Left lobe of liver (tissue), 2 donors: ENCODE measurements at places on chromosomes 7 and 10. TPM values are rescaled to one million over a fixed set of nuclear protein-coding genes. Genes with fewer than 3 reads are reported as not detected.

DNA sequence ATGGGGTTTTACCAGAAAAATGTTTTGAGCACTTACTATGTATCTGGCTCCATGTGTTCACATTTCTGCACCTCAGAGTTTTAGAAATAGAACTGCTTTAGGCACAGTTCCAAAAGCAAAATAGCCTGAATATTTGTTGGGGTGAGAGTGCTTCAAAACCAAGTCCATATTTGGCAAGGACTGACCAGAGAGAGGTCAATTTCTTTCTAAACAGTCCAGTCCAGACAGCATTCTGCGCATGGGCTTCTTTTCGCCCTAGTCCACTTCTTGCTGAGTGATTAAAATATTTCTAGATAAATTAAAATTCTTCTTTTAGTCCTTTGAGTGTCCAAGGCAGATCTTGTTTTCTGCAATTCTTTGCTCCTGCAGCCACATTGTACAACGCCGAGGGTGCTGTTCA lies 427.0 kb downstream of the PHTF2 start:
- DNase-seq = no peak

DNA sequence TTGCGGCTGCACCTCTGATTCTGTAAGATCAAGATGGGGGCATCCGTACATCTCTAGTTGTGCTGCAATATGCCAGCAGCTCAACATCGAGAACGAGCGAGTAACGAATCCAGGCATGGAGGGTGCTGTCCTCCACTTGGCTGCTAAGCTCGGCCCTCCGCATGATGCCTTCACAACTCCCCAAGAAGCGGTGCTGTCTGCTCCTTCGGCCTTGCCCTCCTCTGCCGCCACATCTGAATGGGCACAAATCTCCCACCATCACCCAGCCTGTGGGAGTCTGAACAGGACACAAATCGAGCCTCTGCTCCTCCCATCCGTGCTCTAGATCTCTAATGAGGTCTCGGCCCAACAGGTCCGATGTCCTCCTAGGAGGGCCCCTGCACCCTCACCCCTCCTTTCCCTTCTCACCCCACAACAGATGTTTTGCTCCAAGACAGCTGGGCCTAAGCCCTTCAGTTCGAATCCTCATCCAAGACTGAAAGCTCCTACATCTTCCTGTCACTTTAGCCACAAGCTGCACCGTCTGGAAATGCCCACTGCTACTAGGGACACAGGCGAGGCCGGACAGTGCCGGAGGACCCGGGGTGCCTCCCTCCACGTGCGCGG lies 86.7 kb downstream of the ZNF33B start:
- no peak for DNase-seq

GRCh38 chr10:79602953-79603352 lies 7.8 kb upstream of the SFTPA1 start:
- DNase-seq = no peak

DNA sequence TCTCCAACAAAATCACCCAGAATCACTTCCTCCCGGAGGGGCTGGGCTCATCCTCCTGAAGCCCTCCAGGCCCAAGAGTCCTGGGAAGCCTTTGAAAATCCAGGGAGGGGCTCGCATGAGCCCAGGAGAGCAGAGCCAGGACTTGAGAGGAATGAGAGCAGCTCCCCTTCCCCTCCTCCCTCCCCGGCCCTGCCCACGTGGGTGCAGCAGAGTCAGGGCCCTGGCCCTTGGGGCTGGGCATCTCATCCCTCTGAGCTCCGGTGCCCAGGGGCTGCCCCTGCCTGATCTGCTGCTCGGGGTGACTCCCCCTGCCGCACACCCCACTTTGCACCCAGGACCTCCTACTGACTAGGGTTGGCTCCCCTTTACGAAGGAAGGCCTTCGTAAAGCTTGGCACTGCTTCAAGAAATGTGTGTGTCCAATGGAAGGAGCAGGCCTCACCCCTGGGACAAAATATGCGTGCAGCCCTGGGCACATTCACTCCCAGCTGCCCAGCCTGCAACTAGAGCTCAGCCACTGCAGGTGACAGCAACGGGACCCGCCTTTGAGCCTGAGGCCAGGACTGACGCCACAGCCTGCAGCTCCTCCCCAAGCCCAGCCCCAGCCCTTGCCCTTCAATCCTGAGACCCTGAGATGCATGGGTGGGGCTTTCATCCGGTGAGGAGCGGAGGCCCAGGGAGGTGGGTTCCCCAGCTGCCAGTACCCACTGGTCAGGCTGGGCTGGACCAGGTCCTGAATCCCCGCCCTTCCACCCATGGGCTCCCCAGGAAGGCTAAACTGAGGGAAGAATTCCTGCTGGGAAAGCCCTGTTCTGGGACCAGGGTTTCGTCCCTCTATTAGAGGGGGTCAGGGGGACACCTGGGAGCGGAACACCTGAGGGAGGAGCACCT lies 21.8 kb downstream of the PWWP2B start:
- DNase-seq = no peak

DNA sequence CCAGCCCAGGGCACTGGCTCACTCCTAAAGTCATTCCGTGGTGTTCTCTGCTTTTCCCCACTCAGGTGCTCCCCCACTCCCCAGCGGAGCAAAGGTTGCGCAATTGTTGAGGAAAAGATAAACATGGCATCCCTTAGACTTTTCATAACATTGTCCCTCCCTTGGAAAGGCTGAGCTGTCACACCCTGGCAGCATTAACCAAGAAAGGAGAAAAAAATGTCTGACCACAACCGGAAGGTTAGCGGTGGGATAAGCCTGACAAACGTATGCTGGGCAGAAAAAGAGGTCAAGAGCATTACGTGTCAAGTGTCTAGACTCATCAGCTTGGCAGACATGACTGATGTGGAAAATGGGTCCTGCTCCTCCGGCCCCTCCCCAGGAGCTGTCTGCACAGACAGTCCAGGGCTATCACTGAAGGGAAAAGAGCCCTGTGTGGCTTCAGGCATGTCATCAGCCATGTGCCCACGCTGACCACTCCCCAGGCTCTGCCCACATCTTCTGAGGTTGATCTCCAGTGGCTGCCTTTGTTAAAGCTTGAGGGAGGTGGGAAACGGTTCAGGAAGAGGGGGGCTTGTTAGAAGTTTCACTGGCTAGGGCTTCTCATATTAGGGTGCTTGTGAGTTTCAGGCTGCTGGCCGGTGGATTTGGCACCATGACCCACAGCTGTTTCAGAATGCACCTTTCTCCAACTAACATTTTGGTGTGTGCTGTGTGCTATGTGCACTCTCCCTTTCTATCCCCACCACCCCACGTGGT lies 30.1 kb downstream of the BTBD16 start:
- DNase-seq = no peak

GRCh38 chr10:33005322-33006301 lies 47.6 kb upstream of the ITGB1 start:
- peak; percentile 83 for DNase-seq

GRCh38 chr10:22679608-22680007 lies 34.8 kb downstream of the PIP4K2A start:
- no peak for DNase-seq

GRCh38 chr10:1567742-1568495 lies 169.4 kb downstream of the ADARB2 start:
- DNase-seq = no peak

DNA sequence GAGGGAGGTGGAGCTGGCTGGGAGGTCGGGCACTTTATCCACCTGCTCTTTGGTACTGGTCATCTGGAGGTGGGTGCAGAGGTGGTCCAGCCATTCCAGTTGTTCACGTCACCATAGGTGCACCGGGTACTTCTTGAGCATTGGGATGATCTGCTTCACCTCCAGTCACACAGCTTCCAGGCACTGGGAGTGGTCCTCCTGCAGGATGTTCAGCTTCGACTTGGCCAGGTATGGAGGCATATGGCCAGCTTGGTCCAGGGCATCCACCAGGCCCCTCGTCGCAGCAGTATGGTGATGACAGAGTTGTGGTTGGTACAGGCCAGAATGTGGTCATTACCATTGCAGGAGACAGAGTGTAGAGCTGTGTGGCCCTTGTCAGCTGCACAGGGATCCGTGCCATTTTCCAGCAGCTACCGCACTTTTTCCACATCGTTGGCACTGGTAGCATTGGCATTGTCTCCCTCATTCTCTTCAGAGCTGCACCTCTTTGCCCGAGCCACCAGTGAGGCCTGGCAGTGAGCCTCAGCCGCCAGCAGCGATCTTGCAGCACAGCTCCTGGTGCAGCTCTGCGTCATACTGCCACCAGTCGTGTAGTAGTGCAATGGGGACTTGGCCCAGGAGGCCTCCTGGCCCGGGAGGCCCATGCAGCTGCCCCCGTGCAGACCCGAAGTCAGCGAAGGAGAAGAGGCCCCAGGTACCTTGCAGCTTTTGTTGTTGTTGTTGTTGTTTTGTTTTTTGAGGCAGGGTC lies 150.9 kb downstream of the ZNF22 start:
- no peak for DNase-seq

DNA sequence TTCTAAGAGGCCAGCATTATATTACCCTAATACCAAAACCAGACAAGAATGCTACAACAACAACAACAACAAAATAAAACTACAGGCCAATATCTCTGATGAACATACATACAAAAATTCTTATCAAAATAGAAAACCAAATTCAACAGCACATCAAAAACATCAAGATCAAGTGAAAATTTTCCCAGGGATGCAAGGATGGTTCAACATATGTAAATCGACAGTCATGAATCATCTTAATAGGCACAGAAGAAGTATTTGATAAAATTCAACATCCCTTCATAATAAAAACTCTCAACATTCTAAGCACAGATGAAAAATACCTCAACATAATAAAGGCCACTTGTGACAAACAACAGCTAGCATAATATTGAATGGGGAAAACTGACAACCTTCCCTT lies 75.3 kb downstream of the JMJD1C start:
- DNase-seq = no peak

DNA sequence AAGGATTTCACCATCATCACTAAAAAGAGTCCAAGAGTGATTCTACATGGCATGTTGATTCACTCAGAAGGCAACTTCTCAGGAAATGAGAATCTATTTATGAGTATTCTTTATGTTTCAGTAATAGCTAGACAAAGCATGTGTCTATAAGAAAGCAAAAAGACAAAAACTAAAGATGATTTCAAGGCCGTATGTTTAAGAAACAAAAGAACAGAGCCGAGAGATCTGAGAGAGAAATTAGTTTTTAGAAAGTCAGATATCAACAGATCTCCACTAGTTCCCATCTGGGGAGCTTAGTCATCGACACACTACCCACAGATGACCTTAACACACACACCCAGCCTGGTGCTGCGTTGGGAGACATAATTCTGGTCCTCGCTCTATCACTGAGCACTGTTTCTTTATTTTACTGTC lies 21.0 kb downstream of the PIP4K2A start:
- no peak for DNase-seq

DNA sequence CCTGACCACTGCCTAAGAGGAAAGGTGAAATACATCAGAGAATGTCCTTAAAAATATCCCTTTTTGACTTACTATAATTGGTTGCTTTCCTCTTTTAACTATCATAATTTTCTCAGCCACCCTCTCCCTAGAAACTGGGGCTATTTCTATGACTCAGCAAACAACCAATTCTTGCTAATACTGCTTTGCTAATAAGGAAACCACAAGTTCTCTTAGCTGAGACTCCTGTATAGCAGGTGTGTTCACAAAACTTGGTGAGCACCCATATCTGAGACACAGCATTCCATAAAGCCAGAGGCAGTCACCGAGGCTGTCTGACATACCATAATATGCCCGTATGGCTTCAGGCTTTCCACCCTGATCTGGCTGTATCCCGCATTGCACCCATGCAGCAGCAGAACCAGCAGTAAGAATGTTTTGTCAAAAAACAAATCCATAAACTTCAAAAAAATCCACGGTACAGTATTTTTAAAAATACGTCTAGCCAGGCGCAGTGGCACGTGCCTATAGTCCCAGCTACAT lies 191.7 kb upstream of the C7orf33 start:
- no peak for DNase-seq

- DNase-seq = no peak
These were observed 68.5 kb downstream of the CCDC71L start for GRCh38 chr7:106592282-106593027.

IQUB gene
- total RNA-seq = 0.15 TPM

SRRM3 gene
- total RNA-seq = 0.20 TPM
